ENCODE measurements at places on chromosomes 5 and 9. TPM values are rescaled to one million over a fixed set of nuclear protein-coding genes. Genes with fewer than 3 reads are reported as not detected.

Gene ZBTB6
- total RNA-seq: 5.3 TPM

Gene FAM78A
- total RNA-seq: 62.9 TPM

Gene SHISAL2B
- total RNA-seq: not detected

Gene DDX4
- not detected for total RNA-seq

Gene OGN
- total RNA-seq: 9.3 TPM

Gene WNT8A
- not detected for total RNA-seq

Gene SOHLH1
- total RNA-seq: not detected

Gene PCDHA1
- total RNA-seq: not detected

Gene LRRC70
- 1.0 TPM for total RNA-seq

Gene IL31RA
- not detected for total RNA-seq

Gene UNC13B
- 27.4 TPM for total RNA-seq

Gene COL23A1
- total RNA-seq: 22.5 TPM

Gene DOCK2
- total RNA-seq: 7.9 TPM

Gene IFNB1
- total RNA-seq: not detected

Gene TICAM2
- total RNA-seq: 3.3 TPM

Gene SPINK1
- total RNA-seq: not detected

Gene ACTBL2
- not detected for total RNA-seq

Gene SLC9A3
- total RNA-seq: 1.1 TPM

Gene IFNA21
- not detected for total RNA-seq
